Common myeloid progenitor, CD34-positive (primary cell): ENCODE measurements at places on chromosomes 11 and 22.

- DNase-seq = no peak
Observed at GRCh38 chr11:45864041-45864440, 16.8 kb downstream of the CRY2 start.

DNA sequence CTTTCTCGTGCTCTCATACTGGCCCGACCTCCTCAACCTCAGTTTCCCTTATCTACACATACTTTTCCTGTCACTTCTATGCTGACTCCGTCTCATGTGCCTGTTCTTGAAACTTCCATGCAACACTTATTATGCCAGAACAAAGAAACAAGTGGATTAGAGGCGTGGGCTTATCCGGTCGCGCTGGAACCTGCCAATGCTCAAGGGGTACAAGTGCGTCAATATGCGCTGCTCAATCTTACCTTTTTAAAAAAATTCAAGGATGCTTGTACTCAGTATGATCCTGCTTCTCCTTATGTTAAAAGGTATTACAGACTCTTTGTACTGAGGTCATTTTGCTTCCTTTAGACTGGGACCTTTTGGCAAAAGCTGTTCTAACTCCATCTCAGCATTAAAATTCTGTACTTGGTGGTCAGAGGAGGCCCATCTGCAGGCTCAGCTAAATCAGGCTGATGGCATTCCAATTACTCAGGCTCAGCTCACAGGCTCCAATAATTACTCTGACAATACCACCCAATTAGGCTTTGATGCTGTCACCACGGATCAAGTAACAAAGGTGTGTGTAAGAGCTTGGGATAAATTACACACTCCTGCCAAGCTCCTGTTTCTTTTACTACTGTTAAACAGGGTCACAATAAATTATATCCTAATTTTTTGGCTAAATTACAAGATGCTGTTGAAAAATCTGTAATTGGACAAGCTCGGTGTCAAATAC, 26.3 kb upstream of the ALDH3B2 start:
- DNase-seq = no peak

- no peak for DNase-seq
Observed at GRCh38 chr11:74208507-74208906, 37.4 kb downstream of the PPME1 start.

DNA sequence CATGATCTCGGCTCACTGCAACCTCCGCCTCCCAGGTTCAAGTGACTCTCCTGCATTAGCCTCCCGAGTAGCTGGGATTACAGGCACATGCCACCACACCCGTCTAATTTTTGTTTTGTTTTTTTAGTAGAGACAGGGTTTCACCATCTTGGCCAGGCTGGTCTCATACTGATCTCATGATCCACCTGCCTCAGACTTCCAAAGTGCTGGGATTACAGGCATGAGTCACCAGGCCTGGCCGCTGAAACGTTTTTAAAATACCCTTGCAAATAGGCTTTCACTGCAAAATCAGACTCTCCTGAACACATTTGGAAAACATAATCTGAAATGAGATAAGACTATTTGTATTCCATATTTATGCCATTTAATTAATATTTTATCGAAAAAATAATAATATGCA, 826.1 kb upstream of the CNTN5 start:
- no peak for DNase-seq

- DNase-seq = no peak
Observed at GRCh38 chr11:5203366-5203765, 2.9 kb upstream of the OR51V1 start.

GRCh38 chr22:30425616-30426387, at the start of gene MTFP1:
MTFP1 (plus strand) TSS chr22:30425768; CDS start chr22:30425880, 112 bp downstream.
- peak; percentile 51 for DNase-seq

DNA sequence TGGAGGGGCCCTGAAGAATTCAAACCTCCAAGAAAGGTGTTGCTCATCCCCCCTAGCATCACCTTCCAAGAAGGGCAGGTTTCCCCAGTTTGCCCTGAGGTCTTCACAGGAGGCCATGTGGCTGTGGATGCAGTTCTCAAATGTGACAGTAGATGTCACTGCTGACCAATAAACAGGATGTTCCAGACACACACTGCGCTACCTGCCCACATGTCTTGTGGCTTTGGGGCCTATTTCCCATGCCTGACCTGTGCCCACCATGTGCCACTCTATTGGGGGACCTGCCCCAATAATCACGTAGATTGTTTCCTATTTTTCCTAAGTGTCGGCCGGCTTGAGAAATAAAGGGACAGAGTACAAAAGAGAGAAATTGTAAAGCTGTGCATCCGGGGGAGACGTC, 4.5 kb downstream of the GSTT2 start:
- DNase-seq = no peak

DNA sequence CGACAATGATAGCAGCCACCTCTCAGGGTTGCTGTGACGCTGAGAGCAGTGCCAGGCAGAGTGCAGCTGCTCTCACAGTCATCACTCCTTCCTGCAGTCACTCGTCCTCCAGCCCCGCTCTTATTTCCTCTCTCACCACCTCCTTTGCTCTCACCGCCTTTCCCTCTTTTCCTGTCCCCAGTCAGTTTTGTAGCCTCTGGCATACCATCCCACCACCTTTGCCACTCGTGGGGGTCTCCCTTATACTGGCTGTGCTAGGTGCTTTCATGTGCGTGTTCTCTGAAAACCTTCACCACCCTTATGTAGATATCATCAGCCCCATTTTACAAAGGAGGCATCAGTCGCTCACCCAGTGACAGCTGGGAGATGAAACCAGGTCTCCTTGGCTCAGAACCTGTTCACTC, 19.3 kb upstream of the ST3GAL4 start:
- DNase-seq = peak; percentile 82

DNA sequence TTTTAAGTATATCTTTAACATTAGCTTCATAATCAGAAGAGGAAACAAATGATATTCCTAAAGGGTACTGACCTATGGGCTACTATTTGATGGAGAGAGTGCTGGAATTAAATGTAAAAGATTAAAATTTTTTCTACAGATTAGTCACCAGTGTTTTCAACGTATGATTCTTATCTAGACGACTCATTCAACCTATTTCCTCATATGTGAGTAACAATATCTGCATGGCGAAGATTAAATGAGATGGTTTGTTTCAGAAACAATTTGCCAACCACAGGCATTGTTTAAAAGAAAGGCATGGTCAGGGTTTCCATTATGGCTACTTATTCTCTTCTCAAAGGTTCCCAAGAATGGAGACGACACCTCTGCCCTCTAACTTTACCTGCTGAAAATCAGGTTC, 20.4 kb downstream of the OR56B4 start:
- DNase-seq = peak; percentile 36

- no peak for DNase-seq
Observed at GRCh38 chr22:20430101-20430719, 7.4 kb downstream of the SCARF2 start.

DNA sequence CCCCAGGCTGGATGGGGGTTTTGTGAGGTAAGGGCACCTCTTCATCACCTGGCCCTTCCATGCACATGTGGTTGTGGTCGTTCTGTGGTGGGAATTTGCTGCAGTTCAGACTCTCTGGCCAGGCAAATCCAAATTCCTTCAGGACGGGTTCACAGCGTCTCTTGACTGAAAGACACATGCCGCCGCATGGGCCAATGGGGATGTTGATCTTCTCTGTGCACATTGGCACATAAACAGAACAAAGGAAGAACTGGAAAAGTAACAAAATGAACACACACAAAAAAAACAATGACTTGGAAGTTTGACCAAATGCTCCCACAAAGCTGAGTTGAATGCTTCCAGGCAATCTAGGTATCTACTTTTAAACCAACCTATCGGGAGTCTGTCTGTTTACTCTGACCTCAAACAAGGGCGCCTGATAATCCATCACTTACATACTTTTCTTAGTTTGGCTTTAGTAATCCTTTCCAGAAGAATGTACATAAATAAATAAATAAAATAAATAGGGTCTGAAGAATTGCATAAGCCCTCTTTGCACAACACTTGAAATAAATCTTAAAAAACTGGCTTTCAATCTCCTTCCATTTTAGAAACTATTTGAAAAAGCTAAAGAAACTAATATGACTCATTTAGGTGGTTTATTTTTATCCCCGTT, 2.8 kb downstream of the FZD4 start:
- no peak for DNase-seq

GRCh38 chr22:47298017-47298785, 535.8 kb downstream of the TBC1D22A start:
- no peak for DNase-seq

DNA sequence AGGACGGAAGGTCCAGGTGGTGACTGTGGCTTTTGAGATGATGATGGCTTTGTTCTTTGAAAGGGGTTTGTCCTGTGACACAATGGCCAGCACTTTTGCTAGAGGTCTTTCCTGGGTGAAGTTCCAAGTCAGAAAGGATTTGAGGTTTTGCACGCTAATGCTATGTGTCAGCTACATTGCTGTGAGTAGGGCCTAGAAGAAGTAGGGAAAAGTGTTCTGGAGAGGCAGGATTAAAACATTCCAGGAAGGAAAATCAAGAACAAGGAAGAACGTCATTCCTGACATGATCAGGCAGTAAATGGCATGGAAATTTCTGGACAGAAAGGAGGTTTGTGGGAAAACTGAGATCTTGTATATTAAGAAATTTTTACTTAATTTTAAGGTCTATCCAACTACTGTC, 290.7 kb downstream of the NTM start:
- no peak for DNase-seq

DNA sequence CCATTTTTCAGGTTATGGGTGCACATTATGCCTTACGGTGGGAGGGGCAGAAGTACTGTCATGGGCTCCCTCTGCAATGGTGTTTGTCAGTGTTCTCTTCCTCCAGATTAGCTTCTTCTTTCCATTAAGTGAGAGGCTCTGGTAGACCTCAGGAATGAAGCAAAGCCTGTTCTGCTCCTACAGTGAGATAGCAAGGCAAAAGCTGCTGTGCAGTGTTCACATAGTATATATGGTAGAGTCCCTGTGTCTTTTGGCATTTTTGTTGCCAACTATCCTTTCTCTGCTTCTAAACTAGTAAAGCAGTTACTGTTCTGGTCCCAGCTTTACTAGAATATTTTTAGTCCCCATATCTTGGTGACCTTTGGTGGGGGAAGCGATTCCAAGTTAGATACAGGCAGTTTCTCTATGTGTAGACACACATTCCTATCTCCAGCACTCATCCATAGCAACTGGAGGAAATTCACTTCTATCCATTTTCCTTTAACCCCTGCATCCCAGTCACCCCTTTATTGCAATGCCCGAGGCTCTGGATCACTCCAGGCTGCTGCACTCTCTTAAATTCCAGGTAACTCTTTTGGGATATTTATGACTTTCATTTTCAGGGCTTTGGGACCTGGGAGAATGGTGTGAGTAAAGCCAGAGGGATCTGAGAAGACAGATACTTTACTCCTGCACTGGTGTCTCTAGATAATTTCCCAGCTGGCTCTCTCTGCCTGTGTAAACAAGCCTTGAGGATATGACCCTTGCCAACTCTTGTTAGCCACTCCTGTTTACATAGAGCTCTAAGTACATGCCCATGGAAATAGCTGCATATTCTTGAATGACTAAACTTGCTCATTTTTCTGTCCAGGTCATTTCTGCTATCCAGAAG, 3.9 kb upstream of the TRIM34 start:
- no peak for DNase-seq

DNA sequence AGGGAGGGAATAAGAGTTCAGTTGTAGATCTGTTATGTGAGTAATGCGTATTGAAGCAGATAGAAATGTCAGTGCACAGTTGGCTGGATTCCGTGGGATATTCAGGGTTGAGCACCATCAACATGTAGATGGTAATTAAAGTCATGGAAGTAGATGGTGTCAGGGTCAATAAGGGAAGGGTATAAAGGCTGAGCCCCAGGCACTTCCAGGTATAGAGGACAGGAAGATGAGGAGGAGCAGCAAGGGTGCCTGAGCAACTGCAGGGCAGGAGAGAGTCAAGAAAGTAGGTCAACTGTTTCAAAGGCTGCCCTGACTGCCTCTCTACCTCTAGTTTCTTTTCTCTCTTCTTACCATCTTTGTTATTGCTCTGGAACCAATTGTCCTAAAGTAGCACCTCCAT, 85.9 kb downstream of the MICAL2 start:
- DNase-seq = no peak

DNA sequence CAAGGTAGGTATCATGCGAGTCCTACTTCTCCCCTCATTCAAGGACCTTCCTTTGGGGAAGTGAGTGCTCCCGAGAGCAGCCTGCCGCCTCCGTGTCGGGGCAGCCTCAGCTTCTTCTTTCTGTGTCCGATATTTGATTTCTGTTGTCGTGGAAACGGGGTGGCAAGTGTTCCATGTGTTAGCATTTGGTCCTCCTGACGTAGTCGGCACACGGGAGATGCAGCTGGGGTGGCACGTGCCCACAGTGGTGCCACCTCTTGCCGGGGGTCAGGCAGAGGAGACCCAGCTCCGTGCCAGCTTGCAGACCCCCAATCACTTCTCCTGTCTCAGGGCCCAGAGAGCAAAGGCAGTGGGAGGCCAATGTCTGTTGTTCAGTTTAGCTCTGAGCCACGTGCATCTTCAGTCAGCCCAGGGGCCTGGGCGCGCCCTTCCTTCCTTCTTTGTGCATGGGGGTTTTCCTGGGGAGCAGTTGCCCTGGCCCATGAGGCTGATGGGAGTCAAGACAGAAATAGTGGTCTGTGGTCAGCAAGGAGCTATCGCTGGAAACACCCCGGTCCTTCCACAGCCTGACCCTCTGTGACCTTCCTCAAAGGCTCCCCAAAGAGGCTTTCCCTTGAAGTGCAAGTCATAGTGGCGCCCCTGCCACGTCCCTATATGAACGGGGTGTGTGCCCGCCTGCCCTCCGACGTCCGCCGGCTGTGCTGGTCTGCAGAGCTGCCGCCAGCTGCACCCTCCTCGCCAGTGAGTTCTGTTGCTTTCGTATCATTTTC, 44.5 kb downstream of the PARVB start:
- peak; percentile 99 for DNase-seq

- no peak for DNase-seq
Observed at GRCh38 chr22:41000941-41001721, 50.0 kb downstream of the RBX1 start.

- DNase-seq = no peak
Observed at GRCh38 chr11:1770528-1770927, 6.8 kb upstream of the CTSD start.

DNA sequence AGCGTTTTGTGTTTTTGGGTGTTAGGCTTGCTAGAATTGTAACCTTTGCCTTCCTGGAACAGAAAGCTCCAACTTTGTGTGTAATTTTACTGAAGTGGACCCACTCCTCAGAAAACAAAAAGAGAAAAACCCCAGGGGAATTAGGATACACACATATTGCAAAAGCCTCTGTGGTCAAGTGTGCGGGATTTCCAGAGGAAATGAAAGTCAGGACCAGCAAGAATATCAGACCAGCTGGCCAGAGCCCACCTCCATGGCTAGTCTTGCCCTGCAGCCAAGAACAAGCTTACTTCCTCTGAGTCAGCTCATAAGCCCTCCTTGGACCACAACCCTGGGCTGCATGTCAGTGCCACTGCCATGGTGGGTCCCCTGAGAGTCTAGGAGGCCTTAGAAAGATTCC, 37.0 kb upstream of the FTH1 start:
- no peak for DNase-seq

GRCh38 chr22:29313576-29314466, 1.7 kb downstream of the RASL10A start:
- no peak for DNase-seq

- no peak for DNase-seq
Observed at GRCh38 chr11:112115386-112115785, 28.7 kb downstream of the SDHD start.

- no peak for DNase-seq
Observed at GRCh38 chr22:25038239-25038638, 85.7 kb downstream of the KIAA1671 start.
